Naive thymus-derived CD8-positive, alpha-beta T cell (primary cell): ENCODE measurements at places on chromosomes 12 and 14.
A peak's percentile ranks its signal among the peaks of the same experiment; 100 is the strongest.

- DNase-seq: no peak
Measured at GRCh38 chr12:39490500-39491282, 47.8 kb upstream of the KIF21A start.

DNA sequence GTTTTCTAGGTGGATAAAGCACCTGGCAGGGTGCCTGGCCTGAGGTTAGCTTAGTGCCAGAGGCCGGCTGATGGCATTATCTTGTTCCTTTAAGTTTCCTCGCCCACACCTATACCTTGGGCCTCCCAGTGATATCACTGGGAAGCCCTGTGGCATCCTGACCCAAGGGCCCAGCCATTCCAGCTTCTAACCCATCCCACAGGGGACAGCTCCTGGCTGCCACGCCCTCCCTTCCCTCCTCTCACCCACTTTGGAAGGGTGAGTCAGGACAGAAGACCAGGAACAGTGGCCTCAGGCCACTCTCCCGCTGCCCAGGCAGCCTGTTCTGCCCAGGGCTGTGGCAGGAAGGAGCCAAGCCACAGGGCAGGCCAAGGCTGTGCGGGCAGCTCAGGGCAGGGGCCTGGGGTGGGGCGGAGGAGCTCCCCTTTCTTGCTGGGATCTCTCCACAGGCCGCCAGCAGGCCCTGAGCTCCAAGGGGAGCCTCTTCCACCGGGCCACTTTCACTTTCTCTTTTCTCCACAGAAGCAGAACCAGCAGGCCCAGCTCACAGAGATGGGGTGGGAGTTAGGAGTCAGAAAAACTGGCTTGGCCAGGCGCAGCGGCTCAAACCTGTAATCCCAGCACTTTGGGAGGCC lies 75.1 kb downstream of the IRF2BPL start:
- peak; percentile 33 for DNase-seq

DNA sequence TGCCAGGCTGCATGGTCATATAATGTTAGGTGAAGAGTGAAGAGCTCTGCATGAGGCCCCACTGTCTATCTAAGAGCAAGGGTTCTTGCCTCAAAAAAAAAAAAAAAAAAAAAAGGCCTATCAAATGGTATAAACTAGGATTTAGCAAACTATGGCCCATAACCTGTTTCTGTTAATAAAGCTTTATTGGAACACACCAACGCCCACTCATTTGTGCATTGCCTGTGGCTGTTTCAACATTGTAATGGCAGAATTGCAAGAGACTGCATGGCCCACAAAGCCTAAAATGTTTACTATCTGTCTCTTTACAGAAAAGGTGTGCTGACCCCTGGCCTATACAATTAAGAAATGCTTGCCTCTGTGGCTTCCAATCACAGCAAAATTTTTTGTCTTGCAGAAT lies 12.8 kb downstream of the PLEKHG7 start:
- DNase-seq: no peak

DNA sequence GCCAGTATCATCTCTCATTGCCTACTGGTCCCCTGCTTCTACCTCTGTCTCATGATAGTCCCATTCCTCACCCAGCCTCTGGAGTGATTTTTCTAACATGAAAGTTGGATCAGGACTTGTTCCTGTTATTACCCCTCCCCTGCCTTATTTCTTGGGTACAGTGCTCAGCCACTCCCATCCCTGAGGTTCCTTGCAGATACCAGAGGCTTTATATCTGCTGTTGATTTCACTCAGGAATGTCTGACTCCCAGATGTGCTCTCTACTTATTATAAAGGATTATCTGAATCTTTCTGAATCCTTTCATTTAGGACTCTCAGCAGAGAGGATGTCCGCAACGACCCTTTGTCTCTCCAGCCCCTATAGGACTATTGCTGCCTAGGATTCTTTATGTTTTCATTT lies 111.2 kb downstream of the LRRK2 start:
- no peak for DNase-seq

DNA sequence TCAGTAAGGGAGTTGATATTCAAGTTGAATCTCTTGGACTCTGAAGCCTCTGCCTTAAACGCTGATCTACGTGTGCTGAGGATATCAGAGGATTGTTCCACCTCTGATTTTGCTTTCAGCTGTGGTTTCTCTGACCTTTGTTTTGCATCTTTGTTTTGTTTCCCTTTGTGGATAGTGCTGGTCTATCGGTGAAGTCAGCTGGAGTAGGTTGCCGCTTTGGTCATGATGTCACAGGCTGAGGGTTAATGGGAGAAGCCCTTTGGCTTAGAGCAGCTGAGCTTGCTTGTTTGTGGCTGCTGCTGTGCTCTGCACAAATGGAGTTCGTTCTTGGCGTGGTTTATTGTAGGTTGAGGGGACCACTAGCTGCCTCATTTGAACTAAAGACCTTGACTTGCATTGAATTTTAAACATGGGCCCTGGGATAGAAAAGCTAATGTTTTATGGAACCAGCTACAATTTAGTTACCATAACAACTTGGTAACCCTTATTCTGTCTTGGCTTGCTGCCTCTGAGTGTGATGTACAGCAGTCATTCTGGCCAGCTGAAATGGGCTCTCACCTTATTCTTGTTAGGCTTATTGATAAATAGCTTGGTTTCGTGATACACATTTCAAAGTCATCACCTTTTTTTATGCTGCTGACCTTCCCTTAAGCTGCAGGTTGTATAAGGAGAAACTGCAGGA lies 284.5 kb upstream of the E2F7 start:
- no peak for DNase-seq

DNA sequence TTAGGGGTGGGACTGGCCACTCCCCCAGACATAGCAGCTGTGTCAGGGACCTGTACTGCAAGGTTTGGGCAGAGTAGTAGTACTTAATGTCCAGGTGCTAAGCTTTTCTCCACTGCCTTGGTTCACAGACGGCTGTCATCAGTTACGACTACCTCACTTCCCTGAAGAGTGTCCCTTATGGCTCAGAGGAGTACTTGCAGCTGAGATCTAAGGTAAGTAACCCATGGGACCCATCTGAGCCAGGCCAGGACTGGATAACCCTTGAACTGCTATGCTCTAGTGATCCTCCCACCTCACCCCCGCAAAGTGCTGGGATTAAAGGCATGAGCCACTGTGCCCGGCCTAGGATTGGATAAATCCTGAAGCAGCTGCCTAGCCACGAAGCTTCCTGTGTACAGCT lies 22.4 kb downstream of the ADCK1 start:
- DNase-seq: no peak

- DNase-seq: no peak
Measured at GRCh38 chr14:30339311-30339901, 219.6 kb upstream of the G2E3 start.

- DNase-seq: no peak
Measured at GRCh38 chr12:94872971-94873733, 130.3 kb downstream of the NDUFA12 start.

DNA sequence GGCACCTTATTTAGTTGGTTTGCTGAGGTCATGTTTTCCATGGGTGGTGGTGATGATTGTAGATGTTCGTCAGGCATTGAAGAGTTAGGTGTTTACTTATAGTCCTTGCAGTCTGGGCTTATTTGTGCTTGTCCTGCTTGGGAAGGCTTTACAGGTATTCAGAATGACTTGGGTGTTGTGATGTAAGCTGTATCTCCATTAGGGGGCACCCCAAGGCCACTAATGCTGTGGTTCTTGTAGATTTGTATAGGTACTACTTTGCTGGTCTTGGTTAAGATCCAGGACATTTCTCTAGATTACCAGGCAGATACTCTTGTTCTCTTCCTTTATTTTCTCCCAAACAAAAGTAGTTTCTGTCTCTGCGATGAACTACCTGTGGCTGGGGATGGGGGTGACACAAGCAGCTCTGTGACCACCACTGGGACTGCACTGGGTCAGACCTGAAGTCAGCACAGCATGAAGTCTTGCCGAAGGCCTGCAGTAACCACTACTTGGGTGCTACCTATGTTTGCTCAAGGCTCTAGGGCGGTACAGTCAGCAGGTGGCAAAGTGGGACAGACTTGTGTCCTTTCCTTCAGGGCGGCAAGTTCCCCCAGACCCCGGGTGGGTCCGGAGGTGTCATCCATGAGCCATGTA lies 35.8 kb upstream of the FBXO33 start:
- no peak for DNase-seq

GRCh38 chr14:36671149-36671548 lies 9.5 kb downstream of the PAX9 start:
- no peak for DNase-seq

DNA sequence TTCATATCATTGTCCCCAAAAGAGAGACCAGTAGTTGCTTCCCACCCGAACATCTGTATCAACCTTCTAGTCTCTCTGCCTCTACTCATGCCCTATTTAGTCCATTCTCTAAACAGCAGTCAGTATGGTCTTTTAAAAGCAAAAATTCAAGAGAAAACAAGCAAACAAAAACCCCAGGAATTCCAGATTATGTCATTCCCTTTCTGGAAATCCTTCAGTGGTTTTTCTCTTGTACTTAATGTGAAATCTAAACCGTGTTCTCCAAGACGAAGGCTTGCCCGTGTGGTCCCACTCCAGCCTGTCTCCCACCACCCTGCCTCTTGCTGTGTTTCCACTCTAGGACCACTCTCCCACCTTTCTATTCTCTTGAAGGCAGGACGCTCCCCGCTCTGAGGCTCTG lies 90.8 kb downstream of the TMEM30B start:
- no peak for DNase-seq
